ENCODE measurements at places on chromosomes 1 and 21. TPM values are rescaled to one million over a fixed set of nuclear protein-coding genes. Genes with fewer than 3 reads are reported as not detected.
A peak's percentile ranks its signal among the peaks of the same experiment; 100 is the strongest.

DNA sequence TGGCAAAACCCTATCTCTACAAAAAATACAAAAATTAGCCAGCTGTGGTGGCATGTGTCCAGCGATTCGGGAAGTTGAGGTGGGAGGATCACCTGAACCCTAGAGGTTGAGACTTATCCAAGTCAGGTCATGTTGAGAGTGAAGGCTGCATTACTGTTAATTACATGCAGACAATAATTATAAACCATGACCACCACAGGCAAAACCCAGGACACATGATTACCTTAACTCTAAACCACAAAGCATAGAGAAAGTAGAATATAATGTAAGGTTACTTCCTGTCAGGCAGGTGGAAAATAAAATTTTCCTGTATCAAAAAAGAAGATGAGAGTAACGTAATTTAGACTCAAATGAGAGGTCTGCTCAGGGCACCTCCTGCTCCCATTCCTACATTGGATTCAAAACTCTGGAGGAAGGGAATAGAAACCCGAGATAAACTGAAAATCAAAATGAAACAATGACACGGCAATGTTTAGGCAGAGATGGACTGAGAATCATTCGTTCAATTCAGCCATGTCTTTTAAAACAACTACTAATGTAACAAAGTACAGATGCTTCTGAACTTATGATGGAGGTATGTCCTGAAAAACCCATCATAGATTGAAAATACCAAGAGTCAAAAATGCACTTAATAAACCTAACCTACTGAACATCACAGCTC lies 33.6 kb downstream of the RGS8 start:
- no peaks in the 10 kb centered on the region for H3K4me1 ChIP-seq
- H3K4me3 ChIP-seq = no peak overlapping the region
- DNase-seq = no peak
- no peak overlapping the region for H3K27ac ChIP-seq
- no peaks in the 10 kb centered on the region for H3K27me3 ChIP-seq

Gene KRTAP13-2
- not detected for total RNA-seq

DNA sequence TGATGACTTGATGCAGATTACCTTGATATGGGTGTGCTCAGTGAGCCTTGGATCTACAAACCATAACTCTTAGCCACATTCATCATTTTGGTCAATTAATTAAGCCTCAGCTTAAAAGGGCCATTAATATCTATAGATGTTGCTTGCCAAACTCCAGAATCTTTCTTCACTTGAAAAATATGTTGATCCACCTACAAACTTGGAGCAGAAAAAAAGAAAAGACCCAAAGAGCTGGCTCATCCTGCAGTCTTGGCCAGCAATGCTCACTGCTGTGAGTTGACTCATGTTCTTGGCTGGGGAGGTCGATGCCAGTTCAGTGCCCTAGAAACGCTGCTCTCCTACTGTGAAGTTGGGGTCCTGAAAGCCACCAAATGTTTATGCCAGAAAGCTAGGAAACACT lies 75.4 kb downstream of the DPT start:
- DNase-seq = peak; percentile 92
- H3K36me3 ChIP-seq = no peaks in the 10 kb centered on the region
- H3K4me1 ChIP-seq = peaks cover 31% of the 10 kb centered on the region
- H3K4me3 ChIP-seq = 0 out of 2 replicates have a peak overlapping the region, but pooled peaks have one; percentile 28

DNA sequence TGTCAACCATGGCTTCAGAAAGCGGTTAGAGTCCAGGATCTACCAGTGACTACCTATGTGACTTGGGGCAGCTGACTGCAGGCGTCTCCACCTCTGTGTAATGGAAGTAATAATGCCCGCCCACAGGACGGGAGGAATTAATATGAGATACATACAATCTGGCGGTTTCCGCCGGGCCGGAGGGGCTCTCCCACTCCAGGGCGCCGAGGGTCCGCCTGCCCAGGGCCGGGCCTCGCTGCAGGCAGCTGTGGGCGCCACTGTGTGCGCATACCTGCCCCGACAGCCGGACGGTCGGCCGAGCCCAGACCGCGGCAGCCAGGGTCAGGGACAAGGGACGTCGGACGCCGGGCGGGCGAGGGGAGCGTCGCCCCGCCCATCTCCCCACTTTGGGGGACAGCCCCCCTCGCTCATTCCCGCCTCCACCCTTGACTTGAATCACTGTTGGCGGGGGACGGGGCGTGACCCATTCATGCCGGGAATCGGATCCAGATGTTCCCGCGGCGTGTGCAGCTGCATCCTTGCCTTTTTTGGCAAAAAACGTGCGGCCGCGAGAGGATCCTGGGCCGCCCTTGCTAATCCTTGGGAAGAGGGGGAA lies 6.0 kb upstream of the SF3A3 start:
- H3K4me1 ChIP-seq = peaks cover 34% of the 10 kb centered on the region
- peak overlapping the region; percentile 70 for H3K27ac ChIP-seq
- DNase-seq = peak; percentile 97
- peak overlapping the region; percentile 75 for H3K4me3 ChIP-seq
- no peaks in the 10 kb centered on the region for H3K27me3 ChIP-seq
- H3K36me3 ChIP-seq = peaks cover 6% of the 10 kb centered on the region

DNA sequence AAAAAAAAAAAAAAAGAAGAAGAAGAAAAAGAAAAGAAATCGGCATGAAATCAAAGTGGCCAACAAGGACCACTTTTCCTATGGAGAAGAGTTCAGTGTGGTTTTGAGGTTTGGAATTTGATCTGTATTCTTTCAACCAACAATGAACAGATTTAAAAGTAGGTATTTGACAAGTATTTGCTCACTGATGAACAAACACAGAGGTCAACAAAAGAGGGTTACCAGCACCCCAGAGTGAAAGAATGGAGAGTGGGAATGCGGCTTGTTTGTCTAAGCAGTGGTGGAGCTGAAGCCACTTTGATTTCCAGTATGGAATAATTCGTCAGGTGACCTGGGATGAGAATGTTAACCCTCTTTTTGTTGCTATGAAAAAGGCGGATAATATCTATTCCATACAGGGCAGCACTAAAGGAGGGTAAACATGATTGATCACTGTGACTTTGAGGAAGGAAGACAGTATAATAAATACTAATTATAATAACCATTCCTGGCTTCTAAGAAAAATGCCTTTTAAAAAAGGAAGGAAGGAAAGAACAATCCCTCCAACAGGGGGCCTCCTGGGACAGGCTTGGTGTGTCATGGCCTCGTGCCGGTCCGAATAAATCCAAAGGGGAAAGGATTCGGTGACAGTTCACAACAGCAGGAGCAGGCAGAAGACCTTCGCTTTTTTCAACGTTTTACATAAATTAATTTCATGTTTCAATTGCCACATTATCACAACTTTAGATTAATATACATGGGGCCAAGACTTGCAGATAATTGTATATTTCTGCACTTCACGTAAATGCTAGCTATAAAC lies 37.2 kb upstream of the SIM2 start:
- H3K4me3 ChIP-seq = no peak overlapping the region
- no peak overlapping the region for H3K27ac ChIP-seq
- peaks cover 49% of the 10 kb centered on the region for H3K27me3 ChIP-seq
- DNase-seq = peak; percentile 47

DNA sequence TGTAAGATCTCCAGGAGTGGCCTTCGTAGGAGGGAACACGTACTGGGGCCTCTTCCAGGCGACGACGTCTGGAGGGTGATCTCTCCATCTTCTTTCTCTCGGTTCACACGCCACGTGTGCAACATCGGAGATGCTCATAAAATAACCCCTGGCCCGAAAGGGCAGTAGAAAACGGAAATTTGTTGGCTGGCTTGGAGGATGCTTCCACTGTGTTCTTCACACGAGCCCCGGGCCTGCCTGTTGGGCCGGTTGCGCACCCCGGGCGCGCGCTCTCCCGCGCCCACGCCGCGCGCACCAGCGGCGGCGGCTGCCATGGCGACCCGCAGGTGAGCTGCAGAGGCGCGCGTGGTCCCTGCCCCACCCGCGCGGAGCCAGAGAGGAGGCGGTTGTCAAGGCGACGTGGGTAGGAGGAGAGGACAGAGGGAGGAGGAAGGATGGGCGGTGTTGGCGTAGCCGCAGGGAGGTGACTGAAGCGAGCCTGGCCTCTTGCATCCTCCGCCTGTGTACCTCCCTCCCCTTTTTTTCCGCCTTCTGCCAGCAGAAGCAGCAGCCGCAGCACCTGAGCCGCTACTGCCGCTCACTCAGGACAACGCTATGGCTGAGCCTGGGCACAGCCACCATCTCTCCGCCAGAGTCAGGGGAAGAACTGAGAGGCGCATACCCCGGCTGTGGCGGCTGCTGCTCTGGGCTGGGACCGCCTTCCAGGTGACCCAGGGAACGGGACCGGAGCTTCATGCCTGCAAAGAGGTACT lies at the start of gene ELAPOR1:
ELAPOR1 (plus strand) TSS at position 526 of the 752 bp plus-strand sequence; CDS start at position 595, 69 bp downstream.
- no peak within 1 kb of the TSS for H3K27ac ChIP-seq
- H3K4me1 ChIP-seq = peaks cover 4% of the 10 kb centered on the region
- H3K27me3 ChIP-seq = no peaks in the 10 kb centered on the region
- H3K4me3 ChIP-seq = peak within 1 kb of the TSS; percentile 62
- no peaks in the 10 kb centered on the region for H3K36me3 ChIP-seq

DNA sequence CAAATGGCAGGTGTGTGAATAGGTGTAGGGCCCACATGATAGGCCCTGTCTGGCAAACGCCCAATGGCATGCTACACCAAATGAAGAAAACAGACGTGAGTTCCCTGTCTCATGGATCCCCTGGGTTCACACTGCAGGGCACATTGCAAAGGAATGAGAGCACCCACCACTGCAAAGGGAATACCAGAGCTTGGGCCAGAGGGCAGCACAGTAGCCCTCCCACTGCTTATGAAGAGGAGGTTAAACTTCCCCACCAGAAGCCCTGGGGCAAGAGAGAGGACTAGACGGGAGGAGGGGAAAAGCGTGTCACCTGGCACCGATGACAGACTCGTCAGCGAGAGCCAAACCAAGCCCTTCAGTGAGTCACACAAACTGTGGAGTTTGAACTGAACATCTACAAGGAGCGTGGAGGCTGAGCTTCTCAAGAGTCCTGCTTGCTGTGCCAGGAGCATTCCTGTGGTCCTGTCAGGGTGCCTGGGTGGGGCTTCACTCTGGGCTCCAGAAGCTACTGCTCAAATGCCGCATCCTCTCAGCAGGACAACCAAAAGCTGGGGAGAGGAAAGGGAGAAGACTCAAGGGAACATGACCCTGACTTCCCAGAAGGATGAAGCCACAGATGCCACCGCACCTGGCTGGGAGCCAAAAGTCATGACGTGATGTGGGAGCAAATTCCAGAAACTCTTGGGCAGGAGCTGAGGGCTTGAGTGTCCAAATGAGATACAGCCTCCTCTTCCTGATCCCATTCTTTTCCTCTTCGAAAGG lies 61.1 kb downstream of the TOMM20 start:
- peaks cover 34% of the 10 kb centered on the region for H3K4me1 ChIP-seq
- peak; percentile 100 for DNase-seq
- H3K4me3 ChIP-seq = peak overlapping the region; percentile 39
- peak overlapping the region; percentile 96 for H3K27ac ChIP-seq
- no peaks in the 10 kb centered on the region for H3K36me3 ChIP-seq
- no peaks in the 10 kb centered on the region for H3K27me3 ChIP-seq

DNA sequence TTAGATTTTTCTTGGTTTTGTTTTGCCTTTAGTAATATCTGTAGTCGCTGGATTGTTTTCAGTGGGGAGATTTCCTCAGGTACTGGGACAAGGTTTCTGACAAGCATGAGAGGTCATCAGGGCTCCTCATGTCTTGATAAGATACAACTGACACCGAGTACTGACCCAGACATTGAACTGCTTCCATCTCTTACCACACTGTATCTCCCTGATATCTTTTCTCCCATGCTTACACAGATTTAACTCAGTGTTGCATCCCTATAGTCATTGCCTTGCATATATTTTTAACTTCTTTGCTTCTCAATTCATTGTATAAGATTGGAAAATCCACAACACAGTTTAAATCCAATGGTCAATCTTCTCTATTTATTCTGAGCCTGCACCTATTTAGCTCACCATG lies 12.4 kb upstream of the CYB5R1 start:
- peaks cover 29% of the 10 kb centered on the region for H3K27me3 ChIP-seq
- no peak for DNase-seq
- H3K36me3 ChIP-seq = no peaks in the 10 kb centered on the region

Gene HSD3B2
- not detected for total RNA-seq

DNA sequence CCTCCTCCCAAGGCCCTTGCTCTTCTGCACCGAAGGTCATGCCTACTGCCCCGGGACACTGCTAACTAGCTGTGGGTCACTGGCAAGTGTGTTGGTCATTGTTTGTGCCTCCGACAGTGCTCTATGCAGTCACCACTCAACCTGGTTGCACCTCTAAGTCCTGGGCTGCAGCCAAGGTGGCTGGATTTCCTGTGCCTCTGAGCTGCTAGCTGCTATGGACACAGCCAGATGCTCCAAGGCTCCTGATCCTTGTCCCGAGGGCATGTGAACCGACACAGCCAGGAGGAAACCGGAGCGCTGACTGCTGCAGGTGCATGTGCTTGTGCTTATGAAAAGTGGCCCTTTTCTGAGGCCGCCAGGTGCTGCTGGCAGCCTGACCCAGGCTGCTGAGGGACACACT lies 14.7 kb upstream of the SPOCD1 start:
- no peak overlapping the region for H3K4me3 ChIP-seq
- peaks cover 11% of the 10 kb centered on the region for H3K4me1 ChIP-seq
- H3K27me3 ChIP-seq = no peaks in the 10 kb centered on the region
- H3K27ac ChIP-seq = no peak overlapping the region

Gene CCDC27
- total RNA-seq = not detected

Gene SOX13
- total RNA-seq = 5.8 TPM

DNA sequence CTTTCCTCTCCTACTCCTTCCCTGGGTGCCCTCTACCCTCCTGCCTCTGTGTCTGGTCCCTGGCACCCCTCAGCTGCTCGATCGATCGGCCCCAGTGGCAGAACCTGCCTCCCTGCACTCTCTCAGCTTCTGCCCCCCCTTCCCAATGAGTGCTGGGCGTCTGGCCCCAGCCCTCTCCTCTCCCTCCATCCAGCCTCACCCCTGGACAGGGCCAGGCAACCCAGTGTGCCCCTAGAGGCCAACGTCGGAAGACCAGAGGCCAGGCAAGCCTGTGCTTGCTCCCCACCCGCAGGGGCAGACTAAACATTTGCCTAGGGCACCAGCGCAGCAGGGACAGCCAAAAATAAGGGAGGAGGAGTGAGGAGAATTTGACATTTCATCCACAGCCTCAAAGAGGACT lies 43.5 kb downstream of the LGR6 start:
- H3K4me3 ChIP-seq = no peak overlapping the region
- peaks cover 15% of the 10 kb centered on the region for H3K4me1 ChIP-seq
- peaks cover 14% of the 10 kb centered on the region for H3K27me3 ChIP-seq
- H3K27ac ChIP-seq = no peak overlapping the region

GRCh38 chr1:219812086-219812485 lies 116.3 kb downstream of the SLC30A10 start:
- DNase-seq = no peak
- no peaks in the 10 kb centered on the region for H3K36me3 ChIP-seq
- no peak overlapping the region for H3K4me3 ChIP-seq
- peaks cover 63% of the 10 kb centered on the region for H3K27me3 ChIP-seq

- 0 out of 2 replicates have a peak, but pooled peaks cover 5% of the 10 kb centered on the region for H3K27me3 ChIP-seq
- DNase-seq = no peak
- no peaks in the 10 kb centered on the region for H3K36me3 ChIP-seq
- no peak overlapping the region for H3K27ac ChIP-seq
Observed at GRCh38 chr1:214101246-214101645, 113.5 kb downstream of the PROX1 start.

- DNase-seq = no peak
- H3K27ac ChIP-seq = no peak overlapping the region
- H3K4me3 ChIP-seq = no peak overlapping the region
- no peaks in the 10 kb centered on the region for H3K4me1 ChIP-seq
- no peaks in the 10 kb centered on the region for H3K36me3 ChIP-seq
Observed at GRCh38 chr1:63046539-63046938, 262.6 kb downstream of the ATG4C start.

GRCh38 chr1:198880818-198881597 lies 242.2 kb downstream of the PTPRC start:
- H3K4me1 ChIP-seq = peaks cover 19% of the 10 kb centered on the region
- H3K36me3 ChIP-seq = no peaks in the 10 kb centered on the region
- peak; percentile 94 for DNase-seq
- H3K27ac ChIP-seq = peak overlapping the region; percentile 80
- H3K27me3 ChIP-seq = no peaks in the 10 kb centered on the region

- peaks cover 28% of the 10 kb centered on the region for H3K4me1 ChIP-seq
- H3K27me3 ChIP-seq = no peaks in the 10 kb centered on the region
- peaks cover 22% of the 10 kb centered on the region for H3K36me3 ChIP-seq
- no peak for DNase-seq
Observed at GRCh38 chr1:229600229-229600628, 25.7 kb downstream of the TAF5L start.
